ENCODE measurements at places on chromosomes 3 and 15.

DNA sequence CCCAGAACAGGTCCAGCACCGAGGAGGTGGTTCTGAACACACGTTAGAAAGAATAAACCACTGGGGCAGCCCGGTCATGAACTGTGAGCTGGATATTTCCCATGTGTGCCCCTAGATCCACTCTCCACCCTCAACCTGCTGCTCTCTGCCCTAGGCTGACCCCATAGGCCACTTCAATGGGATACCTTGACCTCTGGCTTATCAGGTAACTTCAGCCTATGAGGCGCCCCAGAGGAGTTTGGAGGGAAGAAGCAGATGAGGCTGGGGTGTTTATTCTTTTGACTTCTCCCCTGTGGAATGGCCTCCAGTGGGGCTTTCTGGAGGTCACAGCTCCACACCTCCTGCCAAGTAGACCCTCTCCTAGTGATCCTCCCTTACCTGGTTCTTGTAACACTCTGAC is 47.7 kb upstream of the SLC7A14 start:
- no peak for DNase-seq

DNA sequence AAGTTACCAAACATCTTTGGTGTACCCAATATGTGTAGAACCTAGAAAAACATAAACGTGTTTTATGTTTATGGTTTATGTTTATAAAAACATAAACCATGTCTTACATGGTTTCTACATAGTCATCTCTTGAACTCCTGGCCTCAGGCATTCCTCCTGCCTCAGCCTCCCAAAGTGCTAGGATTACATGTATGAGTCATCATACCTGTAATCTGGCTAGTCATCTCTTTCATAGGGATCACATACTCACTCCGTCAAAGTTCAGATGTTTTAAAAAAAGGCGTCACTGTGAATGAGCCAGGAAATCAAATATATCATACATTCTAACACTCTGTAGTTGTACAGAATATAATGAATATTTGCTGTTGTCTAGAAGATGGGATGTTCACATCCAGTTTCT is 178.6 kb downstream of the CPNE4 start:
- no peak for DNase-seq

DNA sequence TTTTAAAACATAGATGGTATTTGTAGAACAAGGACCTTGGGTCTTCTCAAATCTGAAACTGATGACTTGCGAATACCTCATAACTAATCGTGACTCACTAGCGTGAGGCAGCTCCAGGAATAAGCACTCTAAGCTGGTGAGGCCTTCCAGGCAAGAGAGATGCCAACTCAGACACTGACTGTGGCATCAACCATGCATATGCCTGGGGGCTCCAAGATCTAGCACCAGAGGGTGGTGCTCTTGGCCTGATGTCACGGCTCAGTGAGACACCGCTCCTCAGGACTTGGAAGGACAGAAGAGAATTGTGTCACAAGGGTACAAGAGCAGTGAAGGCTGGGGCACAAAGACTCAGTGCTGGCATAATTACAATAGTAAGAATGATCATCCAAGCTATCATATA is 125.0 kb upstream of the TRIM42 start:
- no peak for DNase-seq

DNA sequence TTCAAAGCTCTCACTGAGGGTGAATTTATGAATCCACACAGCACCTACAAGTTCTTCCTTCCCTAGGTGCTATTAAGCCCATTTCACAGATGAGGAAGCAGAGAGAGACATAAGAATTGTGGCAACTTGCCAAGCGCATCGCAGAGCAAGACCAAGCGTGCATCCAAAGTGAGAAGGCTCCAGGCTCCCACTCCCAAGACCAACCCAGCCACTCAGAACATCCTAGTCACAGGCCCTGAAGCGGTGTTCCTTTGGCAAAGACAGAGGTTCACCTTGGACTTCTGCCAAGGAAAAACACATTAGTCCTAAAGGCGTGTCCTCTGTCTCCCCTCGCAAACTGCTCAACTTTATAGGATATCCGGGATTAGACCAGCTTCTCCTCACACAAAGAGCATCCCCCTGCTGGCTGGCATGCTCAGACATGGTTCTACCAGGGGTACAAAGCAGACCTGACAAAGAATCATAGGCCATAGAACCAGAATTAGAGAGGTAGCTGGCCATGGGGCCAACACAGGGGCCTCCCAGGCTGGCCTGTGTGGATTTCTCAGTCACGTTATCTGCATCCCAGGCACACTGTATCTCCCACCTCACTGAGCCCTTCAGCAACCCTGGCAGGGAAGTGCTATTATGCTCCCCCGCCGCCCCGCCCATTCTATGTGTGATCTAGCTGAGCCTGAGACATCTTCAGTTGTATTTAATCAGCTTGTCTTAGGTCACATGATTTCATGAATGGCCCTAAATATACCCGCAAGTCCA is 160.2 kb downstream of the FOXP1 start:
- no peak for DNase-seq

DNA sequence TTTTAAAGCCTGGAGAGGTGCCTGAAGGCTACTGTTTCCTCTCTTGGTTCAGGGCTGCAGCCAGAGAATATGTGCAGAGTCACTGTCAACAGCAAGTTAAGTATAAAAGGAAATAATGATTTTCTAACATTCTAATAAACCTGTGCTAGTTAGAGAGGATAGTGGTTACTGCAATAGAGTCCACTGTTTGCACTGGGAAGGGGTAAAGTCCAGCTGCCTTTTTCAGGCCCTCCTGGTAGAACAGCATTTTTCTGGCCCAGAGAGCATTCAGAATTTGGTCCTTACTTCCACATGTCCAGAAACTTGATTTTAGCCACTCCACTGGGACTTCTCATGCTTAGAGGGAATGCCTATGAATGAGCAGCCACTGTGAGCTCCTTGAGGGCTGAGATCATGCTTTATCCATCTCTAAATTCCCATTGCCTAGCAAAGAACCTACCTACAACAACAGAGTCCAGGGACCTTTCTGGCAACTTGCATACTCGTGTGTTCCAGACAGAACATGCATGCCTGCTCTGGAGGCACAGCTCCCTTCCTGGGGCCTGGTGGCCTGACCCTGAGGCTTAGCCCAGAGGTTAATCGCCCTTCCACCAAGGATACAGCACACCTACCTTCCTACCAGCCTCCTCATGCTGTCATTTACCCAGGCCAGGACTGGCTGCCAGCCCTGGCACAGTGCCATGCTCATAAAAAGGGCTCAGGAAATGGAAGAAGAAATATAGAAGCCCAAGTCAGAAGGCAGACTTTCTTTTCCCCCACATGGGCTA is 50.3 kb upstream of the ATP13A3 start:
- no peak for DNase-seq

Measured in activated T-cell treated with anti-CD3 and anti-CD28 coated beads for 48 hours (primary cell).